ENCODE measurements at places on chromosomes 11 and 22. TPM values are rescaled to one million over a fixed set of nuclear protein-coding genes. Genes with fewer than 3 reads are reported as not detected.
A peak's percentile ranks its signal among the peaks of the same experiment; 100 is the strongest.

DNA sequence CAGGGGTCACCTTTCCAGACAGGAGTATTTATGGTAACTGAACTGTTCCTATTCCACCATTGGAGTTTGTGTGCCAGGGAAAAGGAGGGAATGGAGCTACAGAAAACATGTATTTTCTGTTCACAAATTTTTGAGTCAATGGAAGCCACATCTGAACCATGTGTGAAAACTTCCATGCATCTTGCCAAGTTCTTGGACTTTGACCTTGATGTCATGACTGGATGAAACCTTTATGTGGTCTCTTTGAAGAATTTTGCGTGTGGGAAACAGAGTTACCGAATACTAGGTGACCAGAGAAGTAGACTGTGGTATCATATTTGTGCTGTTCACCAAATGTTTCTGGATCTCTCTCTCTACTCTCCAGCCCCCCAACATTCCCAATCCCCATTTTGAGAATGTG is 104.8 kb downstream of the CD44 start:
- DNase-seq: no peak
- H3K27me3 ChIP-seq: no peaks in the 10 kb centered on the region
- H3K27ac ChIP-seq: no peak overlapping the region
- H3K4me3 ChIP-seq: no peak overlapping the region
- peaks cover 82% of the 10 kb centered on the region for H3K4me1 ChIP-seq

DNA sequence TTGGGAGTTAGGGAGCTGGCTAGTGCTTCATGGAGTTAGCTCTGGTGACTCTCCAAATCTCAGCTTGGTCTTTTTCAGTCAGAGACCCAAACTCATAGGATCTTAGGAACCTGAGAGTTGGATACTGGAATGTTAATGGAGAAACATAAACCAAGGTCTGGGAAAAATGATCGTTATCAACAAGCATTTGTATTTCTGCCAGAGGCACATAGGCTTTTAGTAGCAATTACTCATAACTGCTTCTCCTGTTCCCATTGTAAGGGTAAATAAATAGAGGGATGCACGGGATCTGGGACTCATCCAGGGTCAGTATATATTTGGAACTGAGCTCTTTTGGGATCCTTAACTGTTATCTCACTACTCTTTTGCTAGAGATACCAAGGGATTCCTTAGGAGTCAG is 4.8 kb downstream of the BARX2 start:
- H3K27me3 ChIP-seq: peaks cover 42% of the 10 kb centered on the region
- no peak for DNase-seq
- no peak overlapping the region for H3K4me3 ChIP-seq
- H3K4me1 ChIP-seq: peaks cover 7% of the 10 kb centered on the region

GRCh38 chr11:119774172-119774763 is 45.3 kb upstream of the NECTIN1 start:
- H3K4me1 ChIP-seq: no peaks in the 10 kb centered on the region
- H3K4me3 ChIP-seq: no peak overlapping the region
- DNase-seq: peak; percentile 37
- peaks cover 9% of the 10 kb centered on the region for H3K27me3 ChIP-seq
- no peaks in the 10 kb centered on the region for H3K36me3 ChIP-seq
- H3K27ac ChIP-seq: no peak overlapping the region

DNA sequence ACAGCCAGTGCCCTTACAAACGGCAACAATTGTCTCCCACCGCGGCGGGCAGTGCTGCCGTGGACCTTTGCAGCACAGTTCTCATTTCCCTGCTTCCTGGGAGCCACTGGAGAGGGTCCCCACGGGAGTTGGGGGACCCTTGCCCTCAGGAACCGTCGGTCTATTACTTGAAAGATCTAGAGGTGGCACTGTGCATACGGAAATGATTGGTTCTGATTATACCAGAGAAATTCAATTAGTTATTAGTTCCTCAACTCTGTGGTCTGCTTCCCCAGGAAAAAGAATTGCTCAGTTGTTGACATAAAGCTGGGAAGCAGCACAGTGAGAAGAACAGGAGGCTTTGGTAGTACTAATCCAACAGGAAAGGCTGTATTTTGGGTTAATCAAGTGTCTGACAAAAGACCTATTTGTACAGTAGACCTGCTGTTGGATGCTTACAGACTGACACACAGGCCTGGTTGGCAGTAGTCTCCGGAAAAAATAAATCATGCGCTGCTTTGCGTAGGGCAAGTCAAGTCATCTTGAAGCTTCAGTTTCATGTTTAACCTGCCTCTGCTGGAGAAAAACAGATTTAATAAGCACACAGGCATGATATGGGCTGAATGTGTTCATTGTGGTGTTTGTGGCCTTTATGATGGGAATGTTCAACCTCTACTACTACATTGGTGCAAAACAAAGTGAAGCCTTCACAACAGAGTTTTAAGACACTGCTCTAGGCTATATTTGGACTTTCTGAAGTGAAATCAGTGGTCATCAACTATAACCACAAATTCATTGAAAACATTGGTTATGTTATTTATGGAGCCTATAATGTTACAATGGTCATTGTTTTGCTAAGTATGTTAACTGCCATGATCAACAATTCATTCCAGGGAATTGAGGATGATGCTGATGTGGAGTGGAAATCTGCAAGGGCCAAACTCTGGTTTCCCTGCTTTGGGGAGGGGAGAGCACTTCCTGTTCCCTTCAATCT is 54.6 kb upstream of the SC5D start:
- no peak overlapping the region for H3K4me3 ChIP-seq
- no peaks in the 10 kb centered on the region for H3K36me3 ChIP-seq
- peaks cover 9% of the 10 kb centered on the region for H3K4me1 ChIP-seq

GRCh38 chr11:65468874-65469333 is 29.9 kb upstream of the MALAT1 start:
- H3K36me3 ChIP-seq: no peaks in the 10 kb centered on the region
- H3K27ac ChIP-seq: no peak overlapping the region
- peak; percentile 84 for DNase-seq
- no peak overlapping the region for H3K4me3 ChIP-seq

GRCh38 chr11:61826930-61827570 is 1.1 kb upstream of the FADS2 start:
- no peak for DNase-seq
- peak overlapping the region; percentile 86 for H3K4me3 ChIP-seq
- peaks cover 32% of the 10 kb centered on the region for H3K36me3 ChIP-seq
- peaks cover 27% of the 10 kb centered on the region for H3K4me1 ChIP-seq
- H3K27me3 ChIP-seq: peaks cover 9% of the 10 kb centered on the region

DNA sequence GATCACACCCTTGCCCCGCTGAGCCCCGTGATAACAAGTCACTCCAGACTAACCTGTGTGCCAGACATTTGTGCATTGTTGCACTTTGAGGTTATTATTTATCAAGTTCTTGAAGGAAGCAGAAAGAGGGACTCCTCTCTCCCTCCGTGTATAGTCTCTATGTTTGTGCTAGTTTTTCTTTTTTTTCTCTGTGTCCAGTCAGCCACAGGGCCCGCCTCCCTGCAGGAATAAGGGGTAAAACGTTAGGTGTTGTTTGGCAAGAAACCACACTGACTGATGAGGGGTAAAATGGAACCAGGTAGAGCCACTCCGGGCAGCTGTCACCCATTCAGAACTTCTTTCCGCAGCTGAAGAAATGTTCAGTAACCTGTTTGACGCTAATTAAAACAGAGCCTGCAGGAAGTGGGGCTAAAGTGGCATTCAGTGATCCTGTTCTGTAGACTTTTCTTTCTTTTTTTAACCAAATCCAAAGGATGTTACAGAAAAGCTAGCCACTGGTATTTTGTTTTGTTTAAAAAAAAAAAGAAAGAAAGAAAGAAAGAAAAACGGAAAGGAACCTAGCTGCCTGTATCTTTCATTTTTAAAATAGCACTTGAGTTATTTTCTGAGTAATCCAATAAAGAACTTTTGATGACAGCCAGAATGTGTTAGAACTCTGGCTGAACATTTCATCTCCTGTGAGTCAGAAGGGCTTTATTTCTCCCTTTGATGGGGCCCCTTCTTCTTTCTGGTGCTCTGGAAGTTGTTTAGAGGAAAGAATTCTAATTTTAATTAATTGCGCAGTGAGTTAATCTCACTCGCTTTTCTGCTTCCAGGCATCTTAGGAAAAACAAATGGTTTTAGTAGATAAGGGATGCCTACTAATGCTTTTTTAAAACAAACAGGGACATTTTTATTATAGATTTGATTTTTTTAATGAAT is 58.2 kb downstream of the COMMD9 start:
- no peaks in the 10 kb centered on the region for H3K27me3 ChIP-seq
- no peaks in the 10 kb centered on the region for H3K36me3 ChIP-seq
- H3K4me3 ChIP-seq: no peak overlapping the region
- H3K4me1 ChIP-seq: no peaks in the 10 kb centered on the region
- H3K27ac ChIP-seq: no peak overlapping the region

- H3K4me3 ChIP-seq: no peak overlapping the region
- H3K4me1 ChIP-seq: no peaks in the 10 kb centered on the region
- no peaks in the 10 kb centered on the region for H3K27me3 ChIP-seq
- no peak for DNase-seq
Measured at GRCh38 chr22:49616356-49617231, 211.1 kb downstream of the BRD1 start.

GRCh38 chr11:38796281-38796680 is 2198.2 kb upstream of the RAG2 start:
- H3K27ac ChIP-seq: no peak overlapping the region
- H3K27me3 ChIP-seq: no peaks in the 10 kb centered on the region
- no peaks in the 10 kb centered on the region for H3K36me3 ChIP-seq
- no peaks in the 10 kb centered on the region for H3K4me1 ChIP-seq
- DNase-seq: no peak
- H3K4me3 ChIP-seq: no peak overlapping the region

DNA sequence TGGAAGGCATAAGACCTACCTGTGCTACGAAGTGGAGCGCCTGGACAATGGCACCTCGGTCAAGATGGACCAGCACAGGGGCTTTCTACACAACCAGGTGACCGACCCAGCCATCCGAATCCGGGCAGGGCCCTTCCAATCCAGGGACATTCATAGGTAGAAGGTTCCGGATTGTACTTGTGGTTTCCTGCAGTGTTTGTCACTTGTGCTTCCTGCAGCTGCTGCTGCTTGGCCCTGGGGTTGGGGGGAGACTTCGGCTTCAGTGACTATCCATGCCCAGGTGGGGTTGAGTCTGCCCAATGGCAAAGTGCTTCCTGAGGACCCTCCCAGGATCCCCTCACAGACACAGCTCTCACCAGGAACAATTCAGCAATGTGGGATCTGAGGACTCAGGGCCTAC is 2.2 kb downstream of the APOBEC3A start:
- H3K36me3 ChIP-seq: no peaks in the 10 kb centered on the region
- H3K4me3 ChIP-seq: no peak overlapping the region
- H3K27ac ChIP-seq: no peak overlapping the region
- H3K4me1 ChIP-seq: peaks cover 16% of the 10 kb centered on the region
- no peak for DNase-seq
- H3K27me3 ChIP-seq: peaks cover 1% of the 10 kb centered on the region

- no peak for DNase-seq
- no peaks in the 10 kb centered on the region for H3K36me3 ChIP-seq
- no peak overlapping the region for H3K4me3 ChIP-seq
- peaks cover 4% of the 10 kb centered on the region for H3K27me3 ChIP-seq
- no peak overlapping the region for H3K27ac ChIP-seq
Measured at GRCh38 chr11:119614222-119615002, 114.6 kb downstream of the NECTIN1 start.

DNA sequence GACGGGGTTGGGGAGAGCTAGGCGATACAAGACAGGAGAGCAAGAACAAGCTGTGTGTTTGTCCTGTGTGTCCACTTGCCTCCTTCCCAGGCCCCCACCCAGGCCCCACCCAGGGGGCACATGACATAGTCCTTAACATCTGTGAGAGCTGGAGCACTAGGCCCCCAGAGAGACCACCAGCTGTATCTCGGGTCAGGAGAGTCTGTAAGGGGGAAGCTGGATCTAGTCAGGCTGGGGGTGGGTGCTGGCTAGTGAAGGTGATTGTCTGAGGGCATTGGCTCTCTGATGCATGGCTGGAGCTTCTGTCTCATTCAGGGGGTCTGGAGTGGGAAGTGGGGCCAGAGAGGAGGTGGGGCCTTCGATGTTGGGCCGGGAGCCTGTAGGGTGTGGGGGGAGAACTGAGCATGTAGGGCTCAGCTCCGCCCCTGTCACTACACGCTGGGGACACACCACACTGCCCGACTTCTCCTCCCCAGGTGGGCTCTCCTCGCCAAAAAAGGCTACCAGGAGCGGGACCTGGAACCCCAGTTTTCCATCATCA is 571 bp downstream of the P2RX6 start:
- H3K4me3 ChIP-seq: no peak overlapping the region
- no peak for DNase-seq
- H3K27me3 ChIP-seq: no peaks in the 10 kb centered on the region
- peaks cover 19% of the 10 kb centered on the region for H3K4me1 ChIP-seq
- no peaks in the 10 kb centered on the region for H3K36me3 ChIP-seq

Gene CAPRIN1
- total RNA-seq: 297 TPM

Gene DERL3
- total RNA-seq: 5.4 TPM

Gene NLRP14
- 0.11 TPM for total RNA-seq

Gene FOXR1
- total RNA-seq: not detected

Gene CD3G
- 118 TPM for total RNA-seq

Data from activated CD8-positive, alpha-beta T cell treated with anti-CD3 and anti-CD28 coated beads for 36 hours (primary cell).